ENCODE measurements at places on chromosomes 2 and 18.

DNA sequence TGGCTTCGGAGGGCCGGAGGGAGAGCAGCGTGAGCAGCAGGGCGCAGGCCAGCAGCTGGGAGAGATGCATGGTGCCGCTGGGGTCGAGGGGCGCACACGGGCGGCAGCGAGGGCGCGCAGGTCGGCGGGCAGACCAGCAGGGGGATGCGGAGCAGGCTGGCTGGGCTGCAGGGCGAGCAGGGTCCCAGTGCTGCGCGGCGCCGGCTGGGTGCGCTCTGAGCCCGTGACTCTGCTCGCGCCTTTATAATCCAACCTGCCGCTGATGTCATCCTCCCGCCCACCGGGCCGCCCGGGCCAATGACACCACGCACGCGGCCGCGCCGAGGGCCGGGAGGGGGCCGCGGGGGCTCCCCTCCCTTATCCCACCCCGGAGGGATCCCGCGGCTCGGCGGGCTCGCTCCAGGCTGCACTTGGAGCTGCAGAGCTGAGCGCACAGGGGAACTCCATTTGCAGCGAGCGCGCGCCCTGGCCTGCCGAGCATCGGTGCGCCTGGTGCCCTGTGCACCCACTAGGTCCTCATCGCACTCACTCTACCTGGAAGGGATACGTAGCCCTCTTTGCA is at the start of gene NPPC:
Gene NPPC (minus strand): TSS at position 217 of the 562 bp plus-strand sequence. CDS start 147 bp downstream, at position 70.
- DNase-seq = peak; percentile 45

DNA sequence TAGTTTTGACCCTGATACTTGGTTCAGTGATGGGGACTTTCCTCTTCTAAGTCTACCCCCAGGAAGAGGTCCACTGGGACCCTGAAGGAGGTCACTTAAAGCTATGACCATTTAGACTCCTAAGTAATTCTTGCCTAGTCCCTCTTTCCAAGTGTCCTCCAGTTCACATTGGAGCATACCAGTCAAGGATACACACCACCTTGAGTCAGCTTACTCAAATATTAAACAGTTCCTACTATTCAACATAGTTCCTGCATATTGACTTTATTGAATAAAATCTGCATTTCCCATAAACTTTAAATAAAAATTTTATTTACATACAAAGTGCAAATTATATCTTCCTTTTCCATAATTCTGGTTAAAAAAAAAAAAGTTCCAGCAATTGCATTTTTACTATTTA is 36.3 kb downstream of the SLC5A7 start:
- no peak for DNase-seq

GRCh38 chr2:28626891-28627421 is 124.7 kb upstream of the PPP1CB start:
- no peak for DNase-seq

- no peak for DNase-seq
Measured at GRCh38 chr2:165901620-165902298, 51.8 kb downstream of the TTC21B start.

DNA sequence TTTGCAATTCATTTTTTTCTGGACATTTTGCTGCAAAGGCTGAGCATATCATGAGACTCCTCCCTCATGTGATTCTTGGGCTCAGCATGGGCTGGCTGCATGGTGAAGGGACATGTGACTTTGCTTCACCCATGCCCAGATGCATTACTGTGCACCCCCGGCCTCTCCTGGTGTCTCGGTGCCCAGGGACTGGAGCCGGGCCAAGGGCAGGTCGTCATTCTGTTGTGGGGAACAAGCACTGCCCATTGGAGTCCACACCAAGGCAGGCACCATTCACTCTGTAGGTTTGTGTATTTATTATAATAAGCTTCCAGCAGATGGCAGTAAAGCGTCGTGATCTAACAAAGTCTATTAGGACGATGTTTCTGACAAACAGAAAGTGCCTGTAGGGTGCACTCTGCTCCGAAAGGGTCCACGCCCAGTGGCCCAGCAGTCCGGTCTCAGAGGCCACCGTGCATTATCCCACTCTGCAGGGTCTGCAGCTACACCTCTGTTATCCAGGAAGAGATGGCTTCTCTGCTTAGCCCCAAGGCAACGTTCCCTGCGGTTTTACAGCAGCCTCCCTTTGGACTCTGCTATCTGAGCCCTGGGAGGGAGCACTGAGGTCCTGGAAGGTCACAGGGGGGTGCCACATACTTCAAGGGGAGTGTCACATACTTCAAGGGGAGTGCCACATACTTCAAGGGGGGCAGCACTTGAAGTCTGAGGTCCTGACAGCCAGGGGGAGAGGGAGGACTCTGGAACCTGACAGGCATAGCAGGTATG is 219.6 kb downstream of the TSN start:
- peak; percentile 76 for DNase-seq

- DNase-seq = peak; percentile 15
Measured at GRCh38 chr2:240655931-240656886, 26.5 kb downstream of the AQP12B start.

GRCh38 chr2:39228413-39229209 is 15.2 kb downstream of the CDKL4 start:
- no peak for DNase-seq

DNA sequence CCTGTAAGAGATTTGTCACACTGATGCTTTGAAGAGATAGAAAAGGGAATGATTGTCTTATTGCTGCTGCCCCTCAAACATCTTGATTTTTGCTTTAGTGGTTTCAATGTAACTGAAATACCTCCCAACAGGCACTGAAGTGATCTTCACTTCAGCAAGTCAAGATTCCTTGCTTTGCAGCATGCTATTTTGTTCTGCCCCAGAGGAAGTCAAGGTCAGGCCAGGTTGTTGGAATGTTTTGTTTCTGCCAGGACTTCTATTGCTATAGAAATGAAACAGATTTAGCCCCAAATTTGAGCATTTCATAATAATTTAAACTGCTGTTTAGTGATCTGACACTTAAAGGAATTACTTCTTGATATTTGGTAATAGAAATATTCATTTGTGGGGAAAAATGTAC is 277.6 kb downstream of the ZNF804A start:
- no peak for DNase-seq

GRCh38 chr2:125684932-125685331 is 971.0 kb upstream of the GYPC start:
- no peak for DNase-seq

DNA sequence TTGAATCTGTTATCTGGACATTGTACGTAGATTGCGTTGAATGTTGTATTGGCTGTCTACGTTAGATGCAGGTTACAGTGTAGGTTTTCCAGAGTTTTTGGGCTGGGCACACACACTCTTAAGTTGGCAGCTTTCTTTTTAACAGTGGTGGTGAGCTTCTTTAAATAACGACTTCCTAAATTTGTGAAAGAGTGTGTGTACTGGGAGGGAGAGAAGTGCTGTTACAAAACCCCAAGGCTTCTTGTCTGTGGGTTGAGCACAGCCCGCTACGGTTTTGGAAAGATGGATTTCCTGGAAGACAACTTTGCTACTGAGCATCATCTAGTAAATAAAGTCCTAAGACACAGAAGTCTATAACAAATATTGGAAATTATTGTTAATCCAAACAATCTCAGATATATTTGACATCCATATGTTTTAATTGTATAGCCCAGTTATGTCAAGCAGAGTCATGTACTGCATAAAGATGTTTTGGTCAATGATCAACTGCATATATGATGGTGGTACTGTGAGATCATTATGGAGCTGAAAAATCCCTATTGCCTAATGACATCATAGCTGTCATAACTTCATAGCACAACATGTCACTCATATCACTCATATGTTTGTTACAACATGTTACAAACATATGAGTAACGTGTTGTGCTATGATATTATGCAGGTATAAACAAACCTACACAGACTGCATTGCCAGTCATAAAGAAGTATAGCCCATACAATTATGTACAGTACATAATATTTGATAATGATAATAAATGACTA is 7.9 kb upstream of the THUMPD2 start:
- no peak for DNase-seq

DNA sequence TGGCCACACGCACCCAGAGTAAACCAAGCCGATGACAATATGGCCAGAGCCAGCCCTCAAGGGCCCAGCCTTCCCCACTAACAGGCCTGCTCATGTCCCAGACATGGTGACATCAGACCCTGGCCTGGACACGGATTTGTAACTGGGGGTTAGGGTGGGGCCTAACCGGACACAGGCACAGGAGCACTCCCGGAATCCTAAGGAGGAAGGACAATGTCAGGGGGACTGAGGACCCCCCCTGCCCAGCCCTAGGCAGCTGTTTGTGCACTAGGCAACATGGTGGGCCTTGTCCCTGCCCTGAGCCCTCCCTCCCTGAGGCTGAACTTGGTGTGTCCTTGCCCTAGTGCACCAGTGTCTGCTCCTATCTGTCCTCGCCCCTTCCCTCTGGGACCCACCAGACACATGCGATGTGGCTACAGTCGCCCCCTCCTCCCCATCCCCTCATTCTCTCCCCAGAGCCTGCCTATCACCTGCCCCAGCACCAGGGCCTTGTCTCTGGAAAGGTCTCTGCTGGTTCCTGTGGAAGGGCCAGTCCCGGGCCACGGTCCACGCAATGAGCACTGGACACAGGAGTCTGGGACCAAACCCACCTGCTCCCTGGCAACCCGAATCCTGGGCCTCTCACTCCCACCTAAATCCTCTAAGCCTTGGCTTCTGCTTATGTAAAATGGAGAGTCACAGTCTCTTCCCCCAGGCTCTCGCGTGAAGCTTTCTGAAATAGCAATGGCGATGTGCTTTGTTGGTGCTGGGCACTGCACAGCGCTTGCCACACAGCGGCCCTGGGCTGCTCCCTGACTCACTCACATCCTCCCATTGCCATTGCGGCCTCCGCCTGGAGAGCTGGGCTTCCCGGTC is 76.5 kb upstream of the RAB6C start:
- DNase-seq = no peak

DNA sequence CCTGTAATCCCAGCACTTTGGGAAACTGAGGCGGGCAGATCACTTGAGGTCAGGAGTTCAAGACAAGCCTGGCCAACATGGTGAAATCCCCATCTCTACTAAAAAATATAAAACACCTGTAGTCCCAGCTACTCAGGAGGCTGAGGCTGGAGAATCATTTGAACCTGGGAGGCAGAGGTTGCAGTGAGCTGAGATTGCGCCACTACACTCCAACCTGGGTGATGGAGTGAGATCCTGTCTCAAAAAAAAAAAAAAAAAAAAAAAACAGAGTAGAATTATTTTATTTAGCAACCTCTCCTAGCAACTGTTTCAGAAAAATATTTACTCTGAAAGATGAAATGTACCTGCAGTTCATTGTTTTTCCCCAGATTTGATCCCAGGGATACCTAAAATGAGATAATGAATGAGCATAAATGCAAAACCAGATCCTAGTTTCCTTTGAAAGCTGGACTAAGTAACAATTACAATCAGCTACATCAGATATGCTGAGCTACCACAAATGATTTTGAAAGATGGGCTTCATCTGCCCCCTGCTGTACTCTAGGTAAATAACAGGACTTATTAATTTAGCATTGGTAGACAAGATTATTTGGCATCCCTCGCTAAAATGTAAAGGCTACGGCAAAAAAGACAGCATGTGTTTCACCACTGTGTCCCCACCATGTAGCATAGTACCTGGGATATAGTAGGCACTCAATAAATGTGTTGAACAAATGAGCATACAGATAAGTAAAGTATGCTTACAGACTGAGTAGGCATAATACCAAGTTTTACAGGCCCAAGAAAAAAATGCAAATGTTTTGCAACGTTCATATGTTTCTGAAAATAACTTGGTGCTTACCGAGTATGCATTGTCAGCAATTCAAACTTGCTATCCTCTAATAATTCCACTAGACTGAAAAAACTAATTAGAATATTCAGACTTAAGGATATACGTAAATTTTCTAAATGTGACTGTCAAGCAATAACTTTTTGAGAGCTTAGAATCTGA is 102.5 kb downstream of the ATL2 start:
- DNase-seq = peak; percentile 75

DNA sequence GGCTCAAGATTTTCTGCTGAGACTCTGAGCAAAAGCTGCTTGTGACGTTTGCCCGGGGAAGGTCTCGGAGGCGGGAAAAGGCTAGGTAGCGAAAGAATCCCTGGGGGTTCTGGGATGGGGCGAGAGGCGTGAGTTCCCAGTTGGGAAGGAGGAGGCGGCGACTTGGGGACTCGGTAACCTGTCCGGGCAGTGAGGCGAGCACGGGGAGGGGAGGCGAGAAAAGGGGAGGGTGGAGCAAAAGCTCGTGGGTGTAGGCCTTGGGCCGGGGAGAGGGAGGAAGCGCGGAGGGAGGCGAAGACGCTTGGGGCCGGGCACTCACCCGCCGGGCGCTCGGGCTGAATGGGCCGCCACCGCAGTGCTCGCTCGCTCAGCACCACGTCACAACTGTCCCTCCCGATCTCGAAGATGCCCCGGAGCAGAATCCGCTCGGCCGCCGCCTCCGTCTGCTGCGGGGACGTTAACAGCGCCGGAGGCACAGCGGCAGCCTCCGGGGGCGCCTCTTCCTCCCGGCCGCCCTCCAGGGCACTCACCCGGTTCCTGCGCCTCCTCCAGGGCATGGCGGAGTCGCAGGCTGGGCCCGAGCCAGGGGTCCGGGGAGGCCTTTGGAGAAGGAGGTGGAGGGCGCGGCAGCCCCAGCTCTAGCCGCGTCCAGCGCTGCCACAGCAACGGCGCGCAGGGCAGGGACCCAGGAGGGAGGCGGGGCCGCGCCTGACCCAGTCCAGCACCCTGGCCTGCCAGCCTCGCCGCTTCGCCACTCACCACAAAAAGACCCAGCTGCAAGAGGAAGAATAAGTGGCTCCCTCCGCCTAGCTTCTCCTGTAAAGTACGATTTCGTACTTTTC is at the start of gene CERKL:
Gene CERKL (minus strand): TSS at position 656 of the 842 bp plus-strand sequence. CDS start 99 bp downstream, at position 557.
- DNase-seq = peak; percentile 21

DNA sequence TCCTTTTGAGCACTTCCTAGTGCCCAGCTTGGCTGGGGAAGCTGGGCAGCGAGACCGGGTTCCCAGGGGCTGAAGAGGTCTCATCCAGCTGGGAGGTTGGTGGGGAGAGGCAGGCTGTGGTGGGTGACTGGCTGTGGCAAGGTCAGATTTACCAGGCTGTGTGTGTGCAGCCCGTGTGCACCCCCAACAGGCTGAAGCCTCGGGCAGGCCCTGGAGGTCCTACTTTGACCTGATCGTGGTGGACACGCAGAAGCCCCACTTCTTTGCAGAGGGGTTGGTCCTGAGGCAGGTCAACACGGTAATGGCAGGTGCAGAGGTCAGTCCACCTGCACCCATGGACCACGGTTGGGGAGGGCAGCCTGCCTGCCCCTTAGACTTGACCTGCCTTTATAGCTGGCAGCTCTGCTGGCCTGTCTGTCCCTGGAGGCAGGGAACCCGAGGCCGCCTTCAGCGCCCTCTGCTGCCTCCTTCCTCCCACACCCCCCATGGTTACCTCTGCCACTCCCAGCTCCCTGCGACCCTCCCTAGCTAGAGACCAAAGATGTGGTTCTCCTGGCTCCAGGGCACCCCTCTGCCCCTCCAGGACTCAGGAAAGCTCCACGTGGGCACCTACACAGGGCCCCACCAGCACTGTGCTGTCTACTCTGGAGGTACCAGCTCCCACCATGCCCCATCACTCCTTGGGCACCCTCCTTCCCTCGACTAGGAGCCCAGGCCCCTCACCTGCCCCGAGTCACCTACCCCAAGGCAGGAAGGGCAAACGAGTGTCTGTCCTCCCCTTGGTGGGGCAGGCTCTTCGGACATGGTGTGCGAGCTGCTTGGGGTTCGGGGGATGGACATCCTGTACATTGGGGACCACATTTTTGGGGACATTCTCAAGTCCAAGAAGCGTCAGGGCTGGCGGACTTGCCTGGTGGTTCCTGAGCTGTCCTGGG is 4.0 kb downstream of the NT5DC4 start:
- DNase-seq = no peak

Data from fibroblast of skin of back (primary cell).